ENCODE measurements at places on chromosomes 6 and 20.

DNA sequence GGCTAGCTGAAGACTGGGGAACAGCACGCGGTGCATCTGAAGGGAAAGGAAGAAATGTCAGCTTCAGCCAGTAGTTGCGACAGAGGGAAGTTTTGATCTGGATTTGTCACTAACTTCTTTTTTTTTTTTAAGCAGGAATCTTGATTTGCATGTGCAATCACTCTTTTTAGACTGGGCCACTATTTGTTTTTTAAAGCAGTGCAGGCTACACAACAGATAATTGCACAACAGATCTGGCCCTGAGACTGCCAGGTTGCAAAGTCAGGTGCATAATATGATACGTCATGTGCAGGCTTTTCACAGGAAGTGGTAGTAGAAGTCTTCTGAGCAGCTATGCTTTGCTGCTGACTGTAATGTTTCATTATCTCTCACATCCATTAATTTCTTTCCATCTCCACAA is 13.5 kb downstream of the PFDN4 start:
- no peak for DNase-seq

- no peak for DNase-seq
Measured at GRCh38 chr6:75350808-75351207, 66.2 kb upstream of the TMEM30A start.

GRCh38 chr6:21279619-21280018 is 313.9 kb upstream of the SOX4 start:
- no peak for DNase-seq

GRCh38 chr6:73503027-73503772 is 17.6 kb downstream of the EEF1A1 start:
- no peak for DNase-seq

DNA sequence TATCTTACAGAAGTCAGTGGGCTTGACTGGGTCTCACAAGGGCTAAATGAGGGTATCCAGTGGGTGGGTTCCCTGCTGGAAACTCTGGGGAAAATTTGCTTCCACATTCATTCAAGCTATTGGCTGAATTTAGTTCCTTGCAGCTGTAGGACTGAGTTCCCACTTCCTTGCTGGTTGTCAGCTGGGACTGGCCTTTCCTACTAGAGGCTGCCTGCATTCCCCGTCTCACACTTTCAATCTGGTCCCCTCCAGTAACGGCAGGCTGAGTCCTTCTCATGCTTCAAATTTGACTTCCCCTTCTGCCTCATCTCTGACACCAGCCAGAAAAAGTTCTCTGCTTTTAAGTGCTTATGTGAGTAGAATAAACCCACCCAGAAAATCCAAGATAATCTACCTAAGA is 4.4 kb downstream of the CSNK2A1 start:
- no peak for DNase-seq

DNA sequence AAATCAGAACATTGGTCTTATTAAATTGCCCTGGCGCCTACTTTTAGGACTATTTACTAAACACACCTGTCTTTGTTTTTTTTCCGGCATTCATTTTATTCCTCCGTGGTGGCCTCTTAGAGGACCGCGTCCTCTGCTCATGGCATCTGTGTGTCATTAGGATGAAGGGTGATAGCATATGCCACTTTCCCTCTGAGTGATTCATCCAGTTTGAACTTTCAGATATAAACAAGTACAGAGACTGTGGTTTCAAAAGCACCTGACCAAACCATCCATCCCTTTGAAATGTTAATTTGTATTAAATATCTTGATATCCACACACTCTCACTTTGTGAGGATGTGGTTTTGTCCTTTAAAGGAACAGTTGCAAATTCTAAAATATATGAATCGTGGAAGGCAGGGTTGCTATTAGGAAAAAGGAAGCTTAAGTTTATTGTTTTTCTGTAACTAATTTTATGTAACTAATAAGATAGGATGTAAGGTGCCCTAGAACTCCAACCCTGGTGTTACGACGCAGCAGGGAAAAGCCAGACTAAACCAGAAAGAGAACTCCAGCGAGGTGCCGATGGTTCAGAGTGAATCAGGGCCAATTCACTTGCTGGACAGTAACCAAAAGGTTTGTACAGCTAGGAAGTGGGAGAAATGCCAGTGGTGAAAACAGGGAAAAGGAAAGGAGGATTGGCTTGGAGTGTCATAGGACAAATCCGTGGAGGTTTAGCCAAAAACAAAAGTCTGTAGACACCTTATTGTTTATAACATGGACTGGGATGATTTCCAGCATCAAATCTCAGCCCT is 98.7 kb downstream of the SHLD1 start:
- peak; percentile 53 for DNase-seq

- peak; percentile 47 for DNase-seq
Measured at GRCh38 chr20:20549704-20550103, 162.7 kb downstream of the RALGAPA2 start.

- no peak for DNase-seq
Measured at GRCh38 chr20:35226884-35227681, 593 bp downstream of the MMP24 start.

DNA sequence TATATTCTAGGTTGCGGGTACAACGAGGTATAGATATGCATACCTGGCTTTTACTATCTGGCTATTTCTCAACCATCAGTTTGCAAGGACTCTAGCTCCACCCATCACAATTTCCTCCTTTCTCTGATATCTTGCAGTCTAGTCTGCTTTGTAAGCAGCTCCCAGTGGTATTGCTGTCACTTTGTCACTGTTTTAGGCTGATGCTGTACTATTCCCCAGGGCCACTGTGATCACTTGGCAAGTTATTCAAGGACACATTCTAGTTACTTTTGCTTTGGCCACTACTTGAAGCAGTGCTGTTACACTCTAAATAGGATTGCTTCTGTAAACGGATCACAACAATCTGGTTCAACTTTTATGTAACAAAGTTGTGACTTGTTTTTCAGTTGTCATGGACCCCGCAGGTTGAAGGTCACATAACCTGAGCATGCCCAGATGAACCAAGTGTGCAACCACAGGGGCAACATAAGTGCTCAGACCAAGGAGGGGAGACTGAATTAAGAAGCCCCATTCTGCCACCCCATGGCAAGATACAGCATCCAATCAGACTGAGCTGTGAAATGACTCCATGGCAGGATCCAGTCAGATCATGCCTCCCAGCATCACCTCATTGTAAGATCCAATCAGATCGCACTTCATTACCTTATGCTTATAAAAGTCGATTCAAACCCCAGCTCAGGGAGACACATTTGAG is 588.4 kb upstream of the CITED2 start:
- no peak for DNase-seq

DNA sequence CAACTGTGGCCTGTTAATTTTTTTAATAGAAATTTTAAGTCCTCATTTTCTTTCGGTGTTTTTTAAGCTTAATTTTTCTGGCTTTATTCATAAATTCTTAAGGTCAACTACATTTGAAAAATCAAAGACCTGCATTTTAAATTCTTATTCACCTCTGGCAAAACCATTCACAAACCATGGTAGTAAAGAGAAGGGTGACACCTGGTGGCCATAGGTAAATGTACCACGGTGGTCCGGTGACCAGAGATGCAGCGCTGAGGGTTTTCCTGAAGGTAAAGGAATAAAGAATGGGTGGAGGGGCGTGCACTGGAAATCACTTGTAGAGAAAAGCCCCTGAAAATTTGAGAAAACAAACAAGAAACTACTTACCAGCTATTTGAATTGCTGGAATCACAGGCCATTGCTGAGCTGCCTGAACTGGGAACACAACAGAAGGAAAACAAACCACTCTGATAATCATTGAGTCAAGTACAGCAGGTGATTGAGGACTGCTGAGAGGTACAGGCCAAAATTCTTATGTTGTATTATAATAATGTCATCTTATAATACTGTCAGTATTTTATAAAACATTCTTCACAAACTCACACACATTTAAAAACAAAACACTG is 10.1 kb downstream of the HFE start:
- DNase-seq, result no peak

DNA sequence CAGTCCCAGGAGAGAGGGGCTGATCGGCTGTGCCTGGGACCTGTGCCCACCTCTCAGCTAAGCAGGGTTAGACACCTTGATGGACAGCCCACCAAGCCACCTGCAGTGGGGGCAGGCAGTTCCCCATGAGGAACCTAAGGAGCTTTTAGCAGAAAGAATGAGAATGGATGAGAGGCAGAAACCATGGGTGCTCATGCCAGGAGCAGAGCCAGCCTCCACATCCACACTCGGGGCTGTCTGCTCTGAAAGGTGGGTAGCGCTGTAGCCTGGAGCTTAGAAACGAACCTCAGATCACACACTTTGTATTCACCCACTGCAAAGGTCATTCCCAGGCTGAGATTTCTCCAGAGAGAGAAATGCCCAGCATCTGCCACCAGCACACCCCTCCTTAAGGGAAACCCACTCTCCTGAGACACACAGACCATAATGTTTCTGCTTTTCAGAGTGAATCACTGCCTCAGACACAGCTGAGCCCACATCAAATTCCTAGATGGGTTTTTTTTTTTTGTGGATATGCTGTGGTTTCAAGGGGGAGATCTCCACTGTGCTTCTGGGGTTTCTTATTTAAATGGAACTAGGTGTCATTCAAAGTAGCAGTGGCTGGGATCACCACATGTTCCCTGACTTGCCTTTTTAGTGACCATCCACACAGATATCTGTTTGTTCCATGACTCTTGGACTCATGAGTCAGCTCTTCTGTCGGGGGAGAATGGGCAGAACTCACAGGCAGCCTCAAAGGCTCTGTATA is 218.9 kb downstream of the EYA2 start:
- DNase-seq, result peak; percentile 45

DNA sequence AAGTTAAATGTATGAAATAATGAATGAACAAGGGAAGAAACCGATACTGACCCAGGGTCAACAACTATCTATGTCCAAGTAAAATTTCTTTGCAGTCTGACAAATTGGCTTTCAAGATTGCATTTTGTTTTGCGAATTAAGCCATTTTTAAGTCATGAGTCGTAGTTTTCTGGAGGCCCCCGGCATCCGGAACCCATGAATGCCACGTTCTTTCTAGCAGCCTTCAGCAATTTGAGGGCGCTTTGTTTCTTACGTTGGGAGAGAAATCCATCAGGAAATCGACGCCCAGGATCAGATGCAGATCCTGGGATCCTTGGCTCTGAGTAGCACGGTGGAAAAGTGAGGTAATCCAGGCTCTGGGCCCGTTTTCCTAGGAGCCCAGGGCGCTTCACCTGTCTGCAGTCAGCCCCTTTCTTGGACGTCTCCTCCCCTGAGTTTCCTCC is 309 bp upstream of the ABRACL start:
- peak; percentile 18 for DNase-seq

DNA sequence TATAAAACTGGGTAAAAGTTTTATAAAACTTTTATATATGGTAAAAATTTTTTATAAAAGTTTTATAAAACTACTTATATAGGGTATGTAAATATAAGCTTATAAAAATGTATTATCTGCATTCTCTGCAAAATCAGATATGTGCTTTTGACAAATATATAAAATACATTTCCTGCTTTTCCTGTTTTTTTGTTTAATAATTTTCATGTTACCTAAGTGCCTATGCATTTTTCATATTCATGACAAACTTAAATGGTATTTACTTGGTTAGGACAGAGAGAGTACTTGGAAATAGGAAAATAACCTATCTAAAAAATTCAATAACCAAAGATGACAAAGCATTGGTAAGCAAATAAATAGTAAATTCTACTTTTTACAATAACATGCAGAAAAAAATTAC is 41.2 kb downstream of the ADGRG6 start:
- no peak for DNase-seq

DNA sequence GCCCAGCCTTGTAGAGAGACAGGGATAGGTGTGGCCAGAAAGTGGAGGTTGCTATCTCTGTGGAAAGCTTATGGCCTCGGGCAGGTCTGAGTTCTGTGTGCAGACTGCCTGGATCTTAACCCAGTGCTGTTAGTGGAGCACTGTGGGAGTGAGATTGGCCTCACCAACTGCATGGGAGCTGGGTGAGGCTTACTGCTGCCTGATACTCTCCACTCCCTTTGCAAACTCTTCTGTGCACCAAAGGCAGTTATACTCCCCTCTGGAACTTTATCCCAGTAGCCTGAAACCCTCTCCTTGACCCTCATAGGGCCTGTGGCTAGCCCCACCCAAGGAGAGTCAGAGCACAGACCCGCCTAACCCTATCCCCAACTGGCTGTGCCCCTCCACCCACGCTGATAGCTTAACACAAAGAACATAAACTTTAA is 41.4 kb upstream of the PKIB start:
- DNase-seq, result no peak

GRCh38 chr6:2410656-2411380 is 165.4 kb upstream of the GMDS start:
- no peak for DNase-seq

GRCh38 chr6:111338843-111339242 is 144.2 kb downstream of the REV3L start:
- DNase-seq, result no peak

DNA sequence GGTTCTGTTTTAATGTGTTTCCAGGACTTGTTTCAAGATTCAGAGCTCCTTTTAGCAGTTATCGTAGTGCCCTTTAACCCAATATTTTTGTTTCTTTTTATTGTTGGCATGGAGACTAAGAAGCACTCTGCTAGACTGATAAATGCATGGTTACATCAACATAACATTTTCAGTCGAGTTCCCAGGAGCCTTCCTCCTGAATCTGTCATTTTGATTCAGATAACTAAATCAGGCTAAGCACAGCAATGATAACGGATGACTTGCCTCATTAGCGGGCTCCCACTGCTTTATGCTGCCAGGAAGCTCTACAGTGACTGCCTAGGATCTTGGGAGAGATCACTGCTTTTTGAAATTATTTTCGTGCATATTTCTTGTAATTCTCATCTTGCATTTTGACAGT is 772.8 kb upstream of the GJE1 start:
- DNase-seq, result peak; percentile 24

- DNase-seq, result no peak
Measured at GRCh38 chr6:12394170-12394569, 104.0 kb downstream of the EDN1 start.

DNA sequence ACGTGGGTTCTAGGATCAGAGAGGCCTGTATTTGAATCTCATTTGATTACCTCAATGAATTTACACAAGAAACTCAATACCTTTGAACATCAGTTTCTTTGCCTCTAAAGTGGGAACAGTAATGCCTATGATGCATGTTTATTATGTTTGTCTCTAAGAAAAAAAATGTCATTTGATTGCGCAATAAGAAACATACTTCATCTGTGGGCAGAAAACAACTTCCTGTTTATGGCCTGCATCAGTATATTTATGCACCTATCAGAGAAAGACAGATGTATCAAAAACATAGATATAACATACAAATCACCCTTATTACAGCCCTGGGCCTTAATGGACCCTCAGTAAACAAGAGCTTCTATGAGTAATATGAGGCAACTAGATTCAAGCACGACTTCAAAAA is 516.4 kb upstream of the ARID1B start:
- no peak for DNase-seq

Measured in stromal cell of bone marrow (primary cell).